Stimulated activated CD4-positive, alpha-beta T cell treated with anti-CD3 and anti-CD28 coated beads, Interleukin-4, amount 100 ng/mL, for 1 hour (primary cell): ENCODE measurements at places on chromosomes 12 and 14.

- DNase-seq: no peak
These were observed 42.5 kb upstream of the PPM1H start for GRCh38 chr12:62977418-62977817.

- no peak for DNase-seq
These were observed 95.7 kb downstream of the CEP128 start for GRCh38 chr14:80845856-80846255.

GRCh38 chr12:123816896-123817537 lies 54.9 kb downstream of the DNAH10 start:
- DNase-seq: no peak

DNA sequence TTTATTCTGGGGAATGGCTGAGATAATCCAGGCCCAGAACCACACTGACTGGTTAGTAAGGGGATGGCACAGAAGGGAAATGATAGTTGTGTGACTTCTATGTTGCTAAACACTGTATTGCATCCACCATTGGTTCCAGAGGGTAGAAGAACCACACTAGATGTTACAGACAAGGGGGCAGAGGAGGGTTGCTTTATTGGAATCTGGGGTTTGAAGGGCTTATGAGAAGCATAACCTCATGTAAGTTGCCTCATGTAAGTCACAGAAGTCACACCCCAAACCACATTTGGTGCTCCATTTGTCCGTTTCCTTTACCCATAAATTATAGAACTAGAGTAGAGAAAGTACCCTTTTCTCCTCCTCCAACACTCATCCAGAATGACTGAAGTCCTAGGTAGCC lies 5.5 kb upstream of the PSMA6 start:
- no peak for DNase-seq

- no peak for DNase-seq
These were observed 93.9 kb downstream of the NKX2-1 start for GRCh38 chr14:36426113-36426512.

- no peak for DNase-seq
These were observed 146.1 kb downstream of the KITLG start for GRCh38 chr12:88433997-88434703.

GRCh38 chr12:105033851-105034250 lies 47.7 kb downstream of the NOPCHAP1 start:
- no peak for DNase-seq

- DNase-seq: no peak
These were observed 36.0 kb upstream of the COCH start for GRCh38 chr14:30838351-30838750.

- DNase-seq: no peak
These were observed 12.2 kb downstream of the BRI3BP start for GRCh38 chr12:125005652-125006051.

GRCh38 chr12:70091021-70091521 lies 152.2 kb upstream of the CNOT2 start:
- no peak for DNase-seq

GRCh38 chr12:1473418-1473817 lies 121.0 kb downstream of the FBXL14 start:
- no peak for DNase-seq

DNA sequence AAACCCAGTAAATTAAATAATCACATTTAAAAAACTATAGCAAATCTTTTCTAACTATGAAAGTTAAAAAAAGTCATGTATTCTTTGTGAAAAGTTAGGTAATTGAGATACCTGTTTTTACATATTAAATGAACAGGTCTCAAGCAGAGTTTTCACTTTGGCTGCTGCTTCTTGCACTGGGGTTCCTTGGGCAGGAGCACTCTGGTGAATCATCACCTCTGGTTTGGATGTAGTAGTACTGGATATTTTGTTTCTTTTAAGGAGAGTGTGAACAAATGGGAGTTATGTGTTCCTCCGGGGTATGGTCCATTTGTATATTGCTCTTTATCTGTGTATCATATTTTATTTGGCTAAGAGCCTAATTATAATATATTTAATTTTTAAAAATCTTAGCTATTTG lies 82.7 kb downstream of the FUT8 start:
- DNase-seq: no peak

DNA sequence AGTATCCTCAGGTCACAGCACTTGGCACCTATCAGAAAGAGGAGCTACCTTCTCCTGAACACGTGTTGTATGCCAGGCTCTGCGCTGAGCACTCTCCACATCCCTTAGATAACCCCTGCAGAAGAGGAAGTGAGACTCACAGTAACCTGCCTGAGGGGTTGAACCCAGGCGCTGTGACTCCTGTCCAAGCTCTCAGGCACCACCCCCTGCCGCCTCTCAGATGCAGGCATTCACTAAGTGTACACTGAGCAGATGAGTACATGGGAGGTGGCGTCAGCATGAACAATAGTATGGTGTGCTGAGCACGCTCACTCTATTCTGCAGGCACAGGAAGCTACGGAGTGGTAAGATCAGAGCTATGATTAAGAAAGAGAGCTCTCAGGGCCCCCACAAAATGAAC lies 21.0 kb upstream of the RIC8B start:
- peak; percentile 58 for DNase-seq

DNA sequence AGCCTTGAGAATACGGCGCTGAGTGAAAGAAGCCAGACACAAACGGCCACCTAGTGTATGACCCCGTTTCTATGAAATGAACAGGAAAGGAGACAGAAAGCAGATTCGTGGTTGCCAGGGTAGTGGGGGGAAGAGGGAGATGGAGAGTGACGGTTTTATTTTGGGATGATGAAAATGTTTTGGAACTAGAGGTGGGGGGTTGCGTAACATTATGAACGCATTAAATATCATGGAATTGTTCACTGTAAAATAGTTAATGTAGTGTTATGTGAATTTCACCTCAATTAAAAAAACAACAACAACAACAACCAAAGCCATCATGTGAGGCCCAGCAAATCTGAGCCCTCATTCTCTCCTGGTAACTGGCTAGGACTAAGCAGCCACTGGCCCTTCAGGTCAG lies 3.3 kb upstream of the PIWIL1 start:
- DNase-seq: no peak

- DNase-seq: no peak
These were observed 2.6 kb upstream of the CNOT2 start for GRCh38 chr12:70240673-70241072.

DNA sequence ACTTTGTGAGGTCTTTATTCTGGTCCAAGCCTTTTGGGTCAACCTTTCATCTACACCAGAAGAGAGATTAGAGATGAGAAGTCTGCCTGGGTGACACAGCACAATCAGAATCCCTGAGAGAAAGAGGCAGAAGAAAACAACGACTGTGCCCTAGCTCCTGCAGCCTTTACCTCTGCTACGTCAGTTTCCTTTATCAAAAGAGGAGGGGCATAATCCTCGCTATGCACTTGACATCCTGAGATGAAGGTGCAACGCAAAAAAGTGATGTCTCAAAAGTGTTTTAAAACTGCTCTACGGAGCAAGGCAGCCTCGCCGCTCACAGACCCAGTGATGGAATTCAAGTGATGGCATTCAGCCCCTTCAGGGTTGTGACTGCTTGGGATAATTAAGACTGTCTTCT lies 21.7 kb downstream of the ZDHHC22 start:
- no peak for DNase-seq

DNA sequence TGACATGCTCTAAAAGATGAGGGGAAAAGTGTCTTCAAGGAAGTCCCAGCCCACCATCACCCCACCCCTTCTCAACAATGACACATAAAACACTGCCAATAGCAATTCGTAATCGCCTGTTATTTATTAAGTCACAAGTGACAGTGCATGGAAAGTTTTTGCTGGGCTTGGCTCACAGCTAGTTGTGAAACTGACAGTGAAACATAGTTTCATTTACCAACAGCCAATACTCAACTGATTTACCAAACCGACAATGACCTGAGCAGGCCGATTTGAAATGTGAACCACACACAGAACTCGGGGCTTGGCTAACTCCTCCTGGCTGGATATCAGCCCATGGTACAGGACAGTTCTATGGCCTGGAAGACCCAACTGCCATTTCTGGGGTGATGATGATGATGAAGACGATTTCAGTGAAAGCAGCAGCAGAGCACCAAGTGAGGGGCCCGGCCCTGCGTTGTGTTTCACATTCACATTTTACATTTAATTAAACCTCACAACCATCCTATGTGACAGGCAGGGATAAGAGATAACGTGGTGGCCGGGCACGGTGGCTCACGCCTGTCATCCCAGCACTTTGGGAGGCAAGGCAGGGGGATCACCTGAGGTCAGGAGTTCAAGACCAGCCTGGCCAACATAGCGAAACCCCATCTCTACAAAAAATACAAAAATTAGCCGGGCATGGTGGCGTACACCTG lies 42.7 kb downstream of the CAMKK2 start:
- no peak for DNase-seq

GRCh38 chr12:108825201-108825950 lies 32.0 kb downstream of the SSH1 start:
- no peak for DNase-seq

- no peak for DNase-seq
These were observed 2.5 kb upstream of the TEP1 start for GRCh38 chr14:20415782-20416206.

DNA sequence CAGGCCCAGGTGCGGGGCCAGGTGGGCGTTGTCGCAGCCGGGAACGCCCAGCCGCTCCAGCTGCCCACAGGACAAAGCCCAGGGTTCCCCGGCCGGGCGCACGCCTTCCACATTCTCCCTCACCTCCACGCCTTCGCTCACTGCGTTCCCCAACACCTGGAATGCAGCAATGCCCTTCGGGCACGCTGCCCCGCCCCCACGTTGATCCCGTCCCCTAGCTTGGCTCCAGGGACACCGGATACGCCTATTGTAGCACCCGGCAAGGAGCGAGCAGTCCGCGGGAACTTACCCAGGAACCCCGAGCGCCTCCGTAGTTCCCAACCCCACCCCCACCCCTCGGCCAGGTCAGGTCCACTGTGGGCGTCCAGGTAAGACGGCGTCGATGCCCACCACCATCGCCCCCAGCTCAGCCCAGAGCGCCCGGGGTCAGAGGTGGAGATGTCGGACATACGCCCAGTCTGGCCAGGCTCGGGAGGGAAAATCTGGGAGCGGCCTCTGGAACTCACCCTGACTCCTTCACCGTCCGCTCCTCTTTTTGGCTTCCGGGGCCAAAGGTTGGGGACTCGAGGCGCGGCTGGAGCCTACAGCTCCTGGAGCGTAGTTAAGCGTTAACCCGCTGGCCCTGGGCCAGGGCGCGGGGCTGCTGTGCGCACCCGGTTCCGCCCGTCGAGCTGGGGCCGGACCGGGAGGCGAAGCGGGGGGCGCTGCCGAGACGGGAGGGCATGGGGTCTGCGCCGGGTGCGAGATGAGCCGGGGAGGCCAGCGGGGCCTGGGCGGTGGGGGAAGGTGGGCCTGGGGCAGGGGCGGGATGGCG lies 594 bp upstream of the CEP170B start:
- DNase-seq: peak; percentile 19

DNA sequence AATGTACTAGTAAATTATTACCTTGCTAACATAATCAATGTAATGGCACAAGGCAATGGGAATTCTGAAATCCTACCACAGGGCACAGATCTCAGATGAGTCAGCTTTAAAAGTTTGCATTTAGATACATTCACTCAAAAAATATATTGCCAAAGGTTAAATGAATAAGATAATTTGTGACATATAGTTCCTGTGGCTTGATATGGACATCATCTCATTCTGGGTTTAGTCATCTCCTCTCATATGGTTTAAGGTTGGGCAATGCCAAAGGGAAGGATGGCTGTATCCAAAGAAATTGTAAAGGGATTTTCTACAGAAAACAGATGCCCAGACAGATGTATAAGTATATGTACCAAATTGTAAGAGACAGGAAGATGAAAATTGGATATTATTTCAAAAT lies 1065.0 kb downstream of the LRFN5 start:
- DNase-seq: no peak

GRCh38 chr12:107567876-107568619 lies 117.6 kb upstream of the PWP1 start:
- DNase-seq: no peak

- no peak for DNase-seq
These were observed 1.1 kb downstream of the PPFIBP1 start for GRCh38 chr12:27524839-27525753.

GRCh38 chr12:6167327-6168280 lies 32.6 kb upstream of the CD9 start:
- peak; percentile 52 for DNase-seq

- DNase-seq: no peak
These were observed 25.3 kb downstream of the VASH1 start for GRCh38 chr14:76786601-76787000.

DNA sequence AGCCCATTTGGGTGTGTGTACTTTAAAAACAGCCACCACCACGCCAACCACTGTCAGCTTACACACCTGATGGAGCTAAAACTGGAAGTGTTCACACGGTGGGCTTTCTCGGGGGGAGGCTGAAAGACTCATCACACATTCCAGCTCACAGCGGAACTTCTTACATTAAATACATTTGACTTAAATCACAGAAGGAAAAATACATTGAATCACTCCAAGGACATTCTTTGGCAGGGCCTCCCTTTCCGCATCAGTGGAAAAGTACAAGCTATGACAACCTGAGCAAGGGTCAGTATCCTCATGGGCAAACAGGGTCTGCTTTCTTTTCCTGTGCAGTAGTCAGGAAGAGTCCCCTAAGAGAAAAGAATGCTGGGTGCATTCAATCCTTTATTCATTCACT lies 31.0 kb upstream of the TC2N start:
- DNase-seq: no peak

DNA sequence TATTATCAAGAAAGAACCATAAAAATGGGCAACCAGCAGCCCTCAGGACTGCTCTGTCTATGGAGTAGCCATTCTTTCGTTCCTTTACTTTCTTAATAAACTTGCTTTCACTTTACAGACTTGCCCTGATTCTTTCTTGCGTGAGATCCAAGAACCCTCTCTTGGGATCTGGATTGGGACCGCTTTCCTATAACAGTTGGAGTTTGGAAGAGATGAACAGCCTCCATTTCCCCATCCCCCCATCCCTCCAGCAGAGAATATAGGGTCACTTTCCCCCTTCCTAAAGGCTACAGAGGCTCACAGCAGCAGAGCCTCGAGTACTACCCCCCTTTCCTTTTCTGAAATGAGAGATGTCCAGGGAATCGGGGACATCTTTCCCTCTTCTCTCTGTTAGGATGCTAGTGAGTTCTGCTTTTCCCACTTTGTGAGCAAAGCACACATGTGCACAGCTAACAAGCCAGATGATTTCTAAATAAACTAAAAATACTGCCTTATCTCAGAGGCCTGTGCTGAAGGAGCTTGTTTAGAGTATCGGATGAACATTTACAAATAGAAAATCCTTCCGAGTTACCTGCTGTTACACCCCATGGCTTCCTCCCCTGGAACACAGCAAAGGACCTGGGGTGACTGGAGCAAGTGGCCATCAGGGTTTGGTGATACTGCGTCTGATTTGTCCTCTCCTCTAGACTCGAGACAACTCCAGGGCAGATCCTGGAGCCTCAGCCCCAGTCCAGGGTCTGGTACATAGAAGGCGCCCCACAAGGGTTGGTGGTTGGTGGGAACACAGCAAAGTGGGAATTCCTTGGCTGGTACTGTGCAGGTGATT lies 144.2 kb downstream of the SLC38A6 start:
- no peak for DNase-seq

DNA sequence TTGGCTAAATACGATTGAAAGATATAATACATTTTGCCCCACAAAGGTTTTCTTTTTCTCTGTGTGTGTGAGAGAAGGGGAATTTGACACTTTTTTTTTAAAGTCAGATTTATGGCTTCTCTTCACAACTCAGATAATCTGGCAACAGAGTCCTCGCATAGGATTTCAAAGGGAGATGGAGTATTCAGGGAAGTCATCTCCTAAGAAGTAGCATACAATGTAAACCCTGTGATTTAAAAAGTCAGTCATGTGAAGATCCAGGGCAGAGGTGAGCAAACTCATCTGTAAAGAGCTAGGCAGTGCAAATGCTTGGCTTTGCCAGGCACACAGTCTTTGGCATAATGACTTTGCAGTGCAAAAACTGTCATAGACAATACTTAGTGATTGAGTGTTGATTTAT lies 1526.3 kb downstream of the AACS start:
- no peak for DNase-seq

- DNase-seq: no peak
These were observed 2.0 kb upstream of the MDM1 start for GRCh38 chr12:68334132-68334531.
